ENCODE measurements at places on chromosomes 13 and 19.

DNA sequence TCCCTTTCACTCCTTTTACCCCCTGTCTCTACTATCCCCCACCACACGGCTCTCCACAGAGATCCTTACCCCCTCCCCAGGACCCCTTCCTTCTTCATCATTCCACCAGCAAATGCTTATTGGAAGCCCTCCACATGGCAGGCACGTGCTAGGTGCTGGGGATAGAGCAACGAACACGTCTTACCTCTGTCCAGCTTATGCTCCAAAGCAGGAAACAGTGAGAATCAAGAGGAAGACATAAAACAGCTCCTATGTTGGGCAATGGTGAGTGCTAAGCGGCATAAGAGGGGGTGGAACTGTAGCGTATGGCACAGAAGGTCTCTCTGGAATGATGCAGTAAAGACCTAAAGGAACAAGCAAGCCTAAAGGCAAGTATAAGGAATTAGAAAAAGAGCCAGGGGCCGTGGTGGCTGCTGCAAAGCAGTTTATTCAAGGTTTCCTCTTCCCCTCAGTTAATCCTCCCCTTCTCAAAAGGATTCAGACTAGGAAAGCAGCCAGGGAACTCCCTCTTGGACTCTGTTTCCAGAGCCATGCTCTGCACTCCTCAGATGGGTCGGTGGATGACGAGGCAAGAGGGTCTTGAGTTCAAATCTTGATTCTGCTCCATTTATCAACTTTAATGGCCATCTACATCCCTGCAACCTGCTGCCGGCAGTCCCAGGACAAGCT lies 289.4 kb downstream of the FOXO1 start:
- no peak for DNase-seq

GRCh38 chr19:34645551-34645950 lies 31.4 kb downstream of the SCGB2B2 start:
- DNase-seq = no peak

GRCh38 chr13:77377016-77377415 lies 50.1 kb upstream of the MYCBP2 start:
- no peak for DNase-seq

DNA sequence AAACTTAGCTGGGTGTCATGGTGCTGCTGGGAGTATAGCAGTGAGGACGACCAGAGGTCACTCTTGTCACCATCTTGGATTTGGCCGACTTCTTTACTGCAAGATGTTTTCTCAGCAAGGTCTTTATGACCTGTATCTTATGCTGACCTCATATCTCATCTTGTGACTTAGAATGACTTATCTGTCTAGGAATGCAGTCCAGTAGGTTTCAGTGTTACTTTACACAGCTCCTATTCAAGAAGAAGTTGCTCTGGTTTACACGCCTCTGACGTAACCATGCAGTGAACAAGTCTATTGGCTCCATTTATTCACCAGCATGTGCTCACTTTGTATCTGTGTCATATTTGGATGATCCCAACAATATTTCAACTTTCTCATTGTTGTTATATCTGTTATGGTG lies 26.7 kb downstream of the ZNF850 start:
- no peak for DNase-seq

- DNase-seq = no peak
These were observed 31.3 kb upstream of the RGCC start for GRCh38 chr13:41426047-41426446.

- no peak for DNase-seq
These were observed at the start of gene VSTM2B for GRCh38 chr19:29525901-29526729. Gene VSTM2B (plus strand): TSS chr19:29525994. CDS start chr19:29526584, 590 bp downstream.

GRCh38 chr13:85386424-85386823 lies 412.8 kb downstream of the SLITRK6 start:
- DNase-seq = no peak

GRCh38 chr13:81021284-81021840 lies 680.4 kb upstream of the SPRY2 start:
- DNase-seq = no peak

DNA sequence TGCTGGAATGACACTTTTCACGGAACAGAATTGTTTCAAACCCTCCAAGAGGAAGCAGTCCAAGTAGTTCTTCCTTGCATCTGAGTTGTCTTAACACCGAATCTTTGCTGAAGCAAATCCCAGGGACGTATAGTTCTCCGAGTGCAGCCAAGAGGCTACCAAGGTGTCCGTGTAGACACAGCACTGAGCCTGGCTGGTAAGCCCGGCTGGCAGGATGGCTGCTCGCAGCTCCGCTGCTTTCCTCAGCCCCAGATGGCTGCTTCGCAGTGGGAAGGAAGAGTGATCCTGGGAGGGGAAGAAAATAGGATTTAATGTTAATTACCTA lies 105.0 kb downstream of the SLC7A1 start:
- no peak for DNase-seq

DNA sequence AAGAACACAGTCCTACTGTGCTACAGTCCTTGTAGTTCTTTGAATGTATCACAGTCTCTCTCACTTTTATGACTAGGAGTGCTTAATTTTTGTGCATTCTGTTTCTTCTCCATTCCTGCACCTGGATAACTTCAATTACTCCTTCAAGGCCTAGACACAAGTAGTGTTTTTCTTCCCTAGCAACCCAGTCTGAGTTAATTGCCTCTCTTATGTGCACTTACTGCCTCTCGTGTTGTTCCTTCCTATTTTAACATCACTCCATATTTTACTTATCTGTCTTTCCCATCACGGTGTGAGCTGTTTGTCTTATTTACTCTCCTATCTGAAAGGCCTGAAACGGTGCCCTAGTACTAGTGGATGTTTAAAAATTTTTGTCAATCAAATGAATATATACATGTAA lies 101.5 kb downstream of the HS6ST3 start:
- DNase-seq = no peak

- DNase-seq = peak; percentile 10
These were observed 16.7 kb downstream of the TSKS start for GRCh38 chr19:49746206-49746958.

DNA sequence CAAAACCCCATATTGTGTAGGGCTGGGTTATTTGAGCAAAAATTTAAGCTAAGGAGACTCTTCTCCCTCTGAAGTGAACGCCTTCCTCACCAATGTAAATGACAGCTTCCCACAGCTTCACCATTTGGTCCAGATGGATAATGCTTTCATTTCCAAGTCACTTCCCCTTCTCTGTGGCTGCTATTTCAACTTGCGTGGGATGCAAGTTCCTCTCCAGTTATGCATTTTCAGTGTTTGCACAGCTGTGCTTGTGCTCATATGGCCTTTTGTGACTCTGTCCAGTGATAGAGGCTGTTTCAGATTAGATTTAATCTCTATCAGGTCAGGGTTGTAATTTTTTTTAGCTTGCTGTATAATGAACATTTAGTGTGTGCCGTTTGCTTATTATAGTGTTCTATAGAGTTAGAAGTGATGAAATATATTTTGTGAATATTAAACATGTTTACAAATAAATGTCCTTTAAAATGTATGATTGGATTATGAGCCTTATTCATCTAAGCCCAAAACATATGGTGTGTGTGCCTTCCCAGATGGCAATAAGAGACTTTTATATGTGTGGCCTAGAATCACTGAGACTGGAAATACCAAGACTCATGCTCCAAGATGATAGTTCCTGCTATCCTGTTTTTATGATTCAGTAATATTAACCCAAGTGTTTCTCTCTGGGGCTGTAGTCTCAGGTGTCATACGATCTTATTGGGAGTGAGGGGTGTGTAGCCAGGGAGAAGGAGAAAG lies 86.6 kb downstream of the TNFRSF19 start:
- DNase-seq = no peak

GRCh38 chr19:40691421-40692211 lies 1.2 kb upstream of the NUMBL start:
- no peak for DNase-seq

- DNase-seq = no peak
These were observed 346.6 kb downstream of the TSHZ3 start for GRCh38 chr19:31002518-31003244.

DNA sequence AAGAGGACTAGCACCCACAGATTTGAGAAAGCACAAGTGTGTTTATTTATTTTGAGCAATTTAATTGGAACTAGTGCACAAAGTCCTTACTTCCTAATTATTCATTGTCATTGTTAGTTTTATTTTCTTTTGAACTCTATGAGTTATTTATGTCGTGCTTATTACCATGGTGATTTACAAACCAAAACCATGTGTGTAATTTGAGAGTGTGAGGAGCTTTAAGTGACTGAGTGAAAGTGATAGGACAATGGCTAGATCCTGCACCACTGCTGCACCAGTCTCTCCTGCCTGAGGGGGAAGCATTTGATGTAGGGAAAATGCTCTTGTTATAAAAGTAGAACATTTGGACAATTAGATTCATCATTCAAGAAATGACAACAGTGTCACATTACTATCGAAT lies 172.3 kb upstream of the KLF12 start:
- DNase-seq = no peak

DNA sequence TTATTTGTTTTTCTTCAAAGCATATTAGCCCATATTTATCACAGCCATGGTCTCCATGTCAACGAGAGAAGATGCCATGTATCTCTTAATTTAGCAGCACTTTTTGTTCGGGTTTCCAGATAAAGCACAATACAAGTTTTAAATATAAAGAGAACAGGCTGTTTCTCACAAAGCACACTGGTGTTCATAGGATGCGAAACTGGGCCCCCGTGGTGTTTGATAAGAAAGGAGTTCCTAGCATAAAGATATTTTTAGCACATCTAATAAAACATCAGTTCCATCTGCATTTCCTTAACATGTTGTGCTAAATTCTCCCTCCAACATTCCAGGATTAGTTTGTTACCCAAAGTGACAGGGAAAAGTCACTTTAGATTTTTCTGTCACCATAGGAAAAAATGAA lies 72.4 kb upstream of the EDNRB start:
- DNase-seq = no peak

DNA sequence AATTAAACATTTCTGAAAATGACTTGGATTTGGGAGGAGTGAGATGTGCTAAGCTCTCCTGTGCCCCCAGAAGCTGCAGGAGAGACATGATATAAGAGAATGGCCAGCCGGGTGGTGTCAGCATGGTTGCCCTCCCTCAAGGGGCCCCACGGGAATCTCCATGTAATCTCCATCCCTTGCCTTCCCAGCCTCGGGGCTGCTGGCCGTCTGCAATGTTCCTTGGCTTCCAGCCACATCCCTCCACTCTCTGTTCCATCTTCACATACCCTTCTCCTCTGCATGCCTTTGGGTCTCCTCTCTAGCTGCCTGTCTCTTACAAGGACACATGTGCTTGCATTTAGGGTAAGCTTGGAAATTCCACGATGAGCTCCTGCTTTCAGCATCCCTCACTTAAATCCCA lies 172.0 kb downstream of the TSHZ3 start:
- no peak for DNase-seq

DNA sequence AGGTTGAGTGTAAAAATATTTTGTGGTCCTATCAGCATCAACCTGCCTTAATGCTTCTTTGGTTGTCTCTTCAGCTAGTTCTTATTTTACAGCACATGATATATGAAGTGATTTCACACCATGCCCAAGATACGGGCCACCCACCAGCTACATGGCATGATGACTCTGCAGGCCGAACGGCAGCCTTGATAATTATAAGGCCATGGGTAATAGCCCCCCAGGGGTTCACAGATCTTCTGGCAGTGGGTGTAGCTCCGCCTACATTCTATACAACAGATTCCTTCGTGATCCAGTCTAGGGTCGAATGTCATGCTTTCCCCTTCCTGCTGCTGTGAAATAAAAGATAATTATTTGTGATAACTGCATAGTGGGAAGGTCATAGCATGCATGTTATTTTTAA lies 36.1 kb downstream of the CNMD start:
- no peak for DNase-seq

- no peak for DNase-seq
These were observed 9.3 kb upstream of the CALM3 start for GRCh38 chr19:46591870-46592269.

- no peak for DNase-seq
These were observed at the start of gene CLIP3 for GRCh38 chr19:36032251-36033104. Gene CLIP3 (minus strand): TSS chr19:36032873. CDS start chr19:36032357, 516 bp downstream.

- DNase-seq = no peak
These were observed 1.0 kb downstream of the AP2S1 start for GRCh38 chr19:46849610-46850009.

- DNase-seq = no peak
These were observed 38.1 kb downstream of the TMEM255B start for GRCh38 chr13:113796964-113797676.

GRCh38 chr13:81602241-81602640 lies 1261.3 kb upstream of the SPRY2 start:
- DNase-seq = no peak

DNA sequence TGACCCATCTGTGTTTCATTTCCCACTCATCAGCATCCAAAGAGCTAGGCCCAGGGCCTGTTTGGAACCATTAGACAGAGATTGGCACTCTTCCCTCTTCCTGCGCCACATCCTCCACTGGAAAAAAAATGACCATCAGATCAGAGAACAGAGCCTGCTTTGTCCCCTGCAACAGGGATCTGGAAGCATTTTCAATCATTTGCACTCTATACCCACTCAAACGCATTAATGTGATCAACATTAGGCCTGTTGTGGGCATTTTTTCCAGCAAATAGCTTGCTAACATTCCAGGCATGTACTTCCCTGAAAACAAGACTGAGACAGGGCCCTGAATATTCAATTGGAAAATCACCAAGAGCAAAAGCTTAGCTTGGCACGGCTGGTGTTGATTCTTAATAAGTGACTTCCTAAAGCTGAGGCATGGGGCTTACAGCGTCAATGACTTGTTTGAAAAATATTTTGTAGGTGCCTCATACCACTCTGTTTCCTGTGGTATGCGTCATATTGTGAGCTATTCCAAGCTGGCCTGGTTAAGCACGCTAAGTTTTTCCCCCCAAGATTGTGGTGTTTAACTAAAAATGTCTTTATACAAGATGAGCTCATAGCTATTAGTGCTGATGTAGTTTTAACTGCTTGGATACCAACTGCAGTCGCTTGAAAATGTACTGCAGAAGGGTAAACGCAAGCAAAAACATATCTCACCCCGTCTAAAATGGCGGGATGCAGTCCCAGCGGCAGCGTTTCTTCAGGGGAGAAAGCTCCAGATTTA lies 404.4 kb downstream of the SPRY2 start:
- no peak for DNase-seq

GRCh38 chr19:7636691-7637373 lies at the start of gene STXBP2:
Gene STXBP2 (plus strand): TSS chr19:7637110. CDS start chr19:7637150, 40 bp downstream.
- DNase-seq = peak; percentile 85

GRCh38 chr13:112454648-112455334 lies 78.6 kb downstream of the SPACA7 start:
- no peak for DNase-seq

- DNase-seq = no peak
These were observed 6.0 kb downstream of the PCDH8 start for GRCh38 chr13:52842441-52842840.

DNA sequence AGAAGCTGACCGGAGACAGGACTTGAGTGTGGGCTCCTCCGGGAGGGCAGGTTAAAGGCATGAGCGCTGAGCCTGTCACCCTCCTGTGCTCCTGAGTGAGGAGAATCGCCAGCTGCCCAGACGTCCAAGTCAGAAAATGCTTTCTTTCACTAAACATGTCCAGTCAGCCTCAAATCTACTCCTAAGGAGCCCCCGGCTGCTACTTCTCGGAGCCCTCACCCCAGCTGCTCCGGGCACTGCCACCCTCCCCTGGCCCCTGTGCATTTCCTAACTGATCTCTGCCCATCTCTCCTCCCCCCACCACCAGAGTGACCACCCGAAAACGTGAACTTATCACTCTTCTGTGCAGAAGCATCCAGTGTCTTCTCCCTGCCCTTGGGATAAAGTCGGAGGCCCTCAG lies 277.5 kb upstream of the SOX1 start:
- DNase-seq = no peak
